Stimulated activated CD4-positive, alpha-beta T cell treated with anti-CD3 and anti-CD28 coated beads, Interleukin-1b, Interleukin-23, amount 100 ng/mL, for 1 hour (primary cell): ENCODE measurements at places on chromosomes 7 and 10.

- DNase-seq, result no peak
Observed at GRCh38 chr10:92493362-92493761, 80.5 kb downstream of the IDE start.

DNA sequence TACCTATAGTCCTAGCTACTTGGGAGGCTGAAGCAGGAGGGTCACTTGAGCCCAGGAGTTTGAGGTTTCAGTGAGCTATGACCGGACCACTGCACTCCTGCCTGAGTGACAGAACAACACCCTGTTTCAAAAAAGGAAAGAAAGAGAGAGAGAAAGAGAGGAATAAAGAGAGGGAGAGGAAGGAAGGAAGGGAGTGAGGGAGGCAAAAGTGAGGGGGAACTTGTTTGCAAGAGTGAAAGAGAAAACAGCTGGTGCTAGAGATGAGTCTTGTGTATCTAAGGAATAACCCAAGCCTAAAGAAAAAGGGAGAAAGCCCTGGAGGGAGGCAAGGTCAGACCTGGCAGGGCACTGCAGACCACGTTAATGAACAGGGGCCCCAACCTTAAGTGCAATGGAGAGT lies 4.8 kb upstream of the NT5C2 start:
- DNase-seq, result no peak

DNA sequence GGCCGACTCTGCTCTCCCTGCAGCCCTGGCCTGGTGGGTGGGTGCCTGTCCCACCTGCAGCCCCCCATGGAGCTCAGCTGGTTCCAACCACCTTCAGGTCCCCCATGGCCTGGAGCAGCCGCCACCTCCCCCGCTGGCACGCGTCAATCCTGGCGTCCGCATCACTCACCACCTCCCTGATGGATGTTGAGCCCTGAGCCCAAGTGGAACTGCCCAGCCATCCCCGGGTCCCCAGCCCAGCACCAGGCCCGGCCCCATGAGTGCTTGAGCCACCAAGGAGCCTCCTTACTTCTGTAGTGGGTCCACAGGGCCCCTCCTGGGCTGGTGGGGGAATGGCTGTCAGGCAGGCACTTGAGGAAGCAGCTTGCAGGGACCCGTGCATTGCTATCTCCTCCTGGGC lies 14.6 kb downstream of the AGAP3 start:
- DNase-seq, result no peak

DNA sequence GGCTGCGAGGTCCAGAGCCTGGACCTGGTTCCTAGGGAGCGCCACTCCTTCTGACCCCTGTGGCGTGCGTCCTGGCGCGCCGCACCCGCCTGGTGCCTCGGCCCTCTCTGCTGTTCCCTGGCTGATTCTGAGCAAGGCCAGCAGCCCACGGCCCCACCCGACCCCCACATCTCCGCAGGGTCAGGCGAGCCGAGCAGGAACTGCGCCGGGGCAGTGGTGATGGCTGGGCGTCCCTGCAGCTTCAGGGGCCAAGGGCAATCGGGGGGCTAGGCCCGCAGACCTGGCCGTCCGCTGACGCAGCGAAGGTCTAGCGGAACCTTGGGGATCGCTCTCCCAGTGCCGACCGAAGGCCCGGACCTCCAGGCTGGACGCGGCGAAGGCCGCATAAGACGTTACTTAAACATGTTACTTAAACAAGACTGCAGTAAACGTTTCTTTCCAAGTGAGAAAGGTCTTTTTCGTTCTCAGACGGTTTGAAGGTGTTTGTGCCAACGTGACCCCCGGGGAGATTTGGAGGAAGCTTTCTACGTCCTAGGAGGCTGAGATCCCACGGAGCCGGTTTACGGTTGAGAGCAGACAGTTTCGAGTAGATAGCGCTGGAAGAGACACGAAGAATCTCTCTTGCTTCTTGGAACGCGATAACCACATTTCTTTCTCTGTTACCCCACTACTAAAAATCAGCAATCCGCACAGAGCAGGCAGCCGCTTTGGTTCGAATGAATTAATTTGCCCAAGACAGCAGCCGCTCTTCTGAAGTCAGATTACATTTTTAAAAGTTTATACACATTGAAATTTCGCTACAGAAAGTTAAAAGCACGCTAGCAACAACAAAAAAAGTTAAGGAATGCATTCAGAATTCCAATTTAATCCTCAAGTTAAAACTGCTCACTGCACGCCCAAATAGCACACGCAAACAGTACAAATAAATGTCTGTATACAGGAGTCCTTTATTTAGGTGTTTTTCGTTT lies 4.9 kb upstream of the NKX2-3 start:
- no peak for DNase-seq

DNA sequence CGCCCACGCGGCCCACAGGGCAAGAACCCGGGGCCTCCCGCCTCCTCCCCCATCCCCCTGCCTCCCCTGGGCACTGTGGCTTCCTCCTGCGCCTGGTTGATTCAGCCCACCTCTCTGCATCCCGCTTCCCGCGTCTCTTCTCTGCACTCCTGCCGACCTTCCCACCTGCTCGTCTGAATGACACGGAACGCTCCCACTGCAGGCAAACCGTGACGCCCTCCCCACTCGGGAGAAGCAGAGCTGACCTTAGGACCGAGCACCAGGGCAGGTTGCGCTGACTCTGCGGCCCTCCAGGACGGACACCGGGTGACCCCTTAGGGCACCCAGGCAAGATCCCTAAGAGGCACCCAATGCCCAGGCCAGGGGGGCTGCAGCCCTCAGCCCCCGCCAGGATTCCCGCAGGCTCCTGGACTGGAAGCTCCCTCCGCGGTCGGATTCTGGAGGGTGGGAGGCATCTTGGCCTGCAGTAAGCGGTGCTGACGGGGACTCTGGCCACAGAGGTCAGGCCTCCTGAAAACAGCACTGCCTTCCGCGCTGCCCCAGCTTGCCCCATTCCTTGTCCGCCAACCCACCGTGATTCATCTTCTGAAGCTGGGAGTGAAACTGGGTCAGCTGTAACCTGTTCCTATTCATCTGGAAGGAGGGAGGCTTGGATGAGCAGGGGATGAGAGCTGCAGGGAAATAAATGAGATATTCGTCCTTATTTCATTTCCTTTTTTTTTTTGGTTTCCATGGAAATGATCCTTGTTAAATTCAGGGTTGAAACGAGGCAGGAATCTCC lies 990 bp downstream of the CALML3 start:
- DNase-seq, result no peak

DNA sequence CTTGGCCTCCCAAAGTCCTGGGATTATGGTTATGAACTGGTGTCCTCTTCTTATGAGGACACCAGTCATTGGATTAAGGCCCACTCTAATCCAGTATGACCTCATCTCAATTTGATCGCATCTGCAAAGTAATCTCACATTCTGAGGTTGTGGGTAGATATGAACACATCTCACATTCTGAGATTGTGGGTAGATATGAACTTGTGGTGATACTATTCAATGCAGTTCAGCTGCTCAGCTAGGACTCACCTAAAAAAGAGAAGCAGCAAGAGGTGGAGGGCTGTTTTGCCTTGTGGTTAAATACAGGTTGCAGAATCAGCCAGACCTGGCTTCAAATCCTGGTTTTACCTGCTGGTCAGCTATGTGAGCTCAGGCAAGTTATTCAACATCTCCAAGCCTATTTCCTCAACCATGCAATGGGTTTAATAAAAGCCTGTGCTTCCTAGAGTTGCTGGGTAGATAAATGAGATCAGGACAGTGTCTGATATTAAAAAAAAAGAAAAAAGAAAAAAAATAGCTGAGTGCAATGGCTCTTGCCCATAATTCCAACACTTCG lies 8.5 kb upstream of the BAG3 start:
- DNase-seq, result no peak

- no peak for DNase-seq
Observed at GRCh38 chr7:130887957-130888371, 154.0 kb upstream of the KLF14 start.

DNA sequence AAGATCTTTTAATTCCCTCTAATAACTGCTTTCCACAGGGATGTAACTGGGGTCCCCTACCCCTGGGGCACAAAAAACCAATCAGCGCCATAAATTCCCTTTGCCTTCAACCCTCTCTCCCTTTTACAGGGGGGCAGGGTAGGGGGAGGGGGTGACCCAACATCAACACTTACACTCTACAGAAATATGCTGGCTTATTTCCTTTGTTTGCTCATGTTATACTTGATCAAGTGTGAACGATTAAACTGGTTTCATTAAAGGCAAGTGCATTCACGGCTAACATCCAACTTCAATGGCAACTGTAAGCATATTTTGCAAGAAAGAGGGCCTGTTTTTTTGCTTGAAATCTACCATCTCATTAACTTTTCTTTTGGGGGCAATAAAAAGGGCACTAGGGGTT lies 2.9 kb downstream of the CTBP2 start:
- DNase-seq, result no peak

DNA sequence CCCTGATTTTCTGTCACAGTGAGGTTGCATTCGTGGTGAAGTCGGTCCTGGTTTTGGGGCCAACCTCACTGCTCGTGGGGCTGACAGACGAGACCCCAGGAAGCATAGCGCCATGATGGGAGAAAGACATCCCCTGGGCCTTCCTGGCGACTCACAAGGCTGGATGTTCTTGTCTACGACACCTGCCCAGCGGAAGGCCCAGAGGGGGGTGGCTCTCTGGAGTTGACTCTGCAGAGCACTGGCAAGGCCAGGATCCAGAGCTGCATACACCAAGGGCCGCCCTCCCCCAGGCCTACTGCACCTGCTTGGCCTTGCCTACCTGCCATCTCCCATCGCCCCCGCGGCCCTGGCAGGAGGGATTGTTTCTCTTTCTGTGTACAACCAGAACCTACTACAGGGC lies 608.9 kb downstream of the PTPRN2 start:
- no peak for DNase-seq

GRCh38 chr7:75879771-75880184 lies 944 bp downstream of the RHBDD2 start:
- DNase-seq, result no peak

- no peak for DNase-seq
Observed at GRCh38 chr7:22675917-22676343, 51.1 kb upstream of the IL6 start.

DNA sequence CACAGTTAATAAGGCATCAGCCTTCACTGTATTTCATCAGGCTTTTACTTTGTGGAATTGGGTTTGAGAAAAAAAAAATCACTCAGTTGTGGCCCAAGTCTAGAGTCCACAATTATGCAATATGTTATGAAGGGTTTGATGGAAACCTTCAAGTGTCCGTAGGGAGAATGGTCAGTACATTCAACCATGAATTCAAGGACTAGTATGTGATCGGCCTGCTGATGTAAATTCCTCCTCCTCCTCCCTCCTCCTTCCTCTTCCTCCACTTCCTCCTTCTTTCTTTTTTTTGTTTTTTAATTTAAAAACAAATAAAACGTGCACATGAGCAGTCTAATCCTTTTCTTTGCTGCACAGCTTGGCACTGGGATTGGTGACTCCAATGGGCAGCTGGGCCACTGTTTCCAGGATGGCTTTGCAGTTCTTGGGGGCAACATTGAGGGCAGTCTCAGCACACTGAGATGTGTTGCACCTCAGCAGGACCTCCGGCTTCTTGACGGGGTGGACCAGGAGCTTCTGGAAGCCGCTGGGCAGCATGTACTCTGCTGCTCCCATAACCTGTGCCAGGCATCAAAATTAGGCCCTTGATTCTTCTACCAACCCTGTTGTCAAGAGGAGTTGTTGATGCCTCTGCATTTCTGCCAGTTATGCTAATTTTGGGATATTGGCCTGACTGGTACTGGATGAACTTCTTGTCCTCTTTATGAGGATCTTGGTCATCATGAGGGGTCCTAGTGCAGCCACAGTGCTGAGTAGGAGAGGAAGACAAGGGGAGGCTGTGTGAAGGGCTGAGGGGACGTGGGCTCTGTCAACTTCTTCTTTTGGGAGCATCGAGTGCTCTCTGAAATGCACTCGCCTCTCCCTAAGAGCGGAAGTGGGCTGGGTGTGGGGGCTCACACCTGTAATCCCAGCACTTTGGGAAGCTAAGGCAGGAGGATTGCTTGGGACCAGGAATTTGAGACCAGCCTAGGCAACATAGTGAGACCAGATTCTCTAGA lies 9.3 kb upstream of the IL2RA start:
- DNase-seq, result no peak

DNA sequence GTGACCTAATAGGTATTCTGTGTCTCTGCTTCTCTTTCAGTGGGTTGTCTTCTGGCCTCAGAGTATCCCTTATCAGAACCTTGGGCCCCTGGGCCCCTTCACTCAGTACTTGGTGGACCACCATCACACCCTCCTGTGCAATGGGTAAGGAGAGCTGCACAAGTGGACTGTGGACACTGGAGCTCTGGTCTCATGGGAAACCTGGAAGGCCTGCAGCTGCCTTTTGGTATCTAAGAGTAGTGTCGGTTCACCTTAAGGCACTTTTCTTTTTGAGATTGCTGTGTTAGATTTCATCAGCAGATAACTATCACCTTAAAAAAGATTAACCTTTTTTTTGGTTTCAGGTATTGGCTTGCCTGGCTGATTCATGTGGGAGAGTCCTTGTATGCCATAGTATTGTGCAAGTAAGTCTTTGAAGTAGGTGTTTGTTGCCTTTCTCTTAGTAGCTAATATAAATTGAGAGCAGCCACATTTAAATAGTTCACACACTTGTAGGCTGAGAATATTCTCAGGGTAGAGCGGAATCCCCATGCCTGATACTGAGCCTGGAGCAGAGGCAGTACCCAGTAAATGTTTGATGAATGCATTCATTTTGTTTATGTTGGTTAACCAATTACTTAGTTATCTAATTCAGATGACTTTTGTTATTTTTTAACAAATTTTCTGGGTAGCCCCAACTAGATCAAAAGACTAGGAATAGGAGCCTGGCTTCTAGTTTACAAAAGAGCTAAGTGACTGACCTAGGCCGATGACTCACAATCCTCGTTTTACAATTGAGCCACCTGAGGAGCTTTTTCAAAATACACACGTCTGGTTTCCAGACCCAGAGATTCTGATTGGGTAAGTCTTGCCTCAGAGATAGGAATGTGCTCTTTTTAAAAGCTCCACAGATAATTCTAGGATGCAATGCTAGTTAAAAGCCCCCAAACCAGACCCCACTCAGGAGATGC lies 3.6 kb downstream of the TMEM254 start:
- no peak for DNase-seq

DNA sequence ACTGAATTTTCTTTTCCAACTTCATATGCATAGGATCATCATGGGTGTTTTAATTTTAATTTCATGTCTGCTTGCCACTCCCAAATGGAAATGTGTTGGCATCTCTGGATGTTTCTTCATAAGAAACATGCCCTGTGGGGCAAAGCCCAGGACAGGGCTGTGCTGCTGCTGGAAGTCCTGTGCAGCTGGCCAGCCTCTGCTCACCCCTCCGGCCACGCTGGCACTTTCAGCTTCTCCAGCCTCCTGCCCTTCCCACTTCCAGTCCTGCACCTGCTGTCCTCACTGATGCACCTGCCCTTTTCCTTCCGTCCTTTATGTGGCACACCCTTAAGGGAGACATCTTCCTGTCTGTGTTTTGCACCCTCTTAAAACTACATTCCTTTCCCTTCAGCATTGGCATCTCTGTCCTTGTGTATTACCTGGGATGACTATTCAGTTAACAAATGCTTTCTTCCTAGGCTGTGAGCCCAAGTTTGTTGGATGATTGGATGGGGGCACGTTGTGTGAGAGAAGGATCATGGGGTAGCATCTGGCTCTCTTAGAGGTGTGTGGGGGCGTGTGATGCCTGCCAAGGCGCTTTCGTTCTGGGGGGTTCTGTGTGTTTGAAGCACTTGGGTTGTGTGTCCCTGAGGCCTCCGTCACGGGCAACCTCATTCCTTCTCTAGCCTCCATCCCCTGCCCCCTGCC lies 56.8 kb downstream of the TCF7L2 start:
- no peak for DNase-seq
